SK-N-SH (cell line): ENCODE measurements at places on chromosomes 16 and 17. TPM values are rescaled to one million over a fixed set of nuclear protein-coding genes. Genes with fewer than 3 reads are reported as not detected.

DNA sequence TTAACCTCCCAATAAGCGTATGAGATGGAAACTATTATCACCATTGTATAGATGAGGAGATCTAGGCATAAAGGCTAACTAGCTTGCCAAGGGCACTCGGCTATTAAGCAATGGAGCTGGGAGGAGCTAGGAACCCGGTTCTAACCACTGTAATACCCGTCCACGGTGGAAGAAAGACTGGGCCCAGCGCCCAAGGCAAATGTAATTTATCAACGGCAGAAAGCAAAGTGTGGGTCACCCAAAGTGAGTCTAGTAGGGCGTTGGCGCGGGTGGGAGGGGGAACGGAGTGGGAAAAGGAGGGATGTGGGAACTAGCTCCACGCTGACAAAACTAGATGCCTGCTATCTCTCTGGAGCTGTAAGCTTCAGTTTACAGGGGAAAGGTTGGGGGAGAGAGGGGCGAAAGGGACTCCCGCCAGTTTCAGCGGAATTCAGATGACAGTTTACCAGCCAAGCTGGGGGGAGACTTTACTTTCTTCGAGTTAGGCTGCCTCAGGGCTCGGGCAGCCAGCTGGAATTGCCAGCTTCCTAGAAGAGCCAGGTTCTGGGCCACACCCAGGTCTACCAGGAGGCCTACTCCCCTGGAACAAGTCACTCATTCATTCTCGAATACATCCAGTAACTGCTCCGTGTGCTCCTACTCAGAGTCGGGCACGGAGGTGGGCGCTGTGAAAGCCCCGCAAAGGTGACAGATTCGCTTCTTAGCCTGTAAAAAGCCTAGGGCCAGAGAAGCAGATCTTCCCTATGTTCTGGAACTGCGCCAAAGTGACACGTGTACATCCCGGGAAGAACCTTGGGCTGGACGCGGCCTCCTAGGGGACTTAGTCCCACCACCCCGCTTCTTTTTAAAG lies 837 bp downstream of the LRRC59 start:
- peaks cover 38% of the 10 kb centered on the region for H3K36me3 ChIP-seq
- H3K4me1 ChIP-seq: peaks cover 10% of the 10 kb centered on the region
- peak overlapping the region; percentile 99 for H3K4me3 ChIP-seq
- peak overlapping the region; percentile 74 for H3K27ac ChIP-seq
- no peaks in the 10 kb centered on the region for H3K27me3 ChIP-seq

GRCh38 chr16:84434800-84435199 lies 66.5 kb downstream of the ATP2C2 start:
- no peak overlapping the region for H3K4me3 ChIP-seq
- H3K27ac ChIP-seq: no peak overlapping the region
- H3K4me1 ChIP-seq: no peaks in the 10 kb centered on the region
- peaks cover 23% of the 10 kb centered on the region for H3K27me3 ChIP-seq
- H3K36me3 ChIP-seq: no peaks in the 10 kb centered on the region

DNA sequence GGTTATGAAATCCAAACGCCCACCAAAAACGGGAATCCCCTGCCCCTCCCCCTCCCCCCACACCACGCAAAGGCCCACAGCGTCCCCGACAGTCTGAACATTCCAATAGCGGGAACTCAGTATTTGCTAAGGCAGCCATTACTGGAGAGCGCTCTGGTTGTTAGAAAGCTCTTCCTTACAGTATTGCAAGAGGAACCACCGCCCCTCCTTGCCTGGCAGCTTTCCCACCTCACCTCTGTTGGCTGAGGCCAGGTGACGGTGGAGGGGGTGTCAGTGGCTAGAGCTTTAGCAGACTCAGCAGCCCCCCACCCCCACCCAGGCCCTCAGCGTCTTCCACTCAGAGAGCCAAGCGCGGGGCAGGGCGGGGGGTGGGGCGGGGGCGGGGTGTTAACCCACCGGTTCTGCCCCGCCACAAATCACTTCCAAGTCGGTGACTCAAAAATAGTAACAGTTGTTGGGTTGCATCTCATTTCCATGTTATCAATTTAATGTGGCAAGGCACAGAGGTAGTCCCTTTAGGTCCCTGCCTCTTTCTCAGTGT lies 2.2 kb upstream of the PLEKHH3 start:
- no peaks in the 10 kb centered on the region for H3K36me3 ChIP-seq
- H3K27ac ChIP-seq: peak overlapping the region; percentile 87
- no peak for DNase-seq
- peaks cover 15% of the 10 kb centered on the region for H3K4me1 ChIP-seq
- H3K4me3 ChIP-seq: peak overlapping the region; percentile 73
- no peaks in the 10 kb centered on the region for H3K27me3 ChIP-seq

DNA sequence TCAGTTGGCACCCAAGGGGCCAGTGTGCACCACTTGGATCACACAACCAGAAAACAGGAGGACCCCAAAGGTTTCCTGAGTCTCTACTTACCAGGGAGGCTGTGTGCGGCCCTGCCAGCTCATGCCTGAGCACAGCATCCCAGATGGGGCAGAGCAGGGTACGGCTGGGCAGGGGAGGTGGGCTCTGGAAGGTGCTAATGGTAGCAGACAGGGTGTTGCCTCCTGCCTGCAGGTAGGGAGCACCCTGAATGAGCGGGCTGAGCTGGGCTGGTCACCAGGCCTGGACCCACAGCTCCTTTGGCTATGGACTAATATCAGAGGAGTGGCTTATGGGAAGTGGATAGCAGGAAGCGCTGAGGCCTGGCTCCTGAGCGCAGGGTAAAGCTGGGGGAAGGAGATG lies 14.6 kb downstream of the RECQL5 start:
- no peak overlapping the region for H3K4me3 ChIP-seq
- H3K36me3 ChIP-seq: peaks cover 36% of the 10 kb centered on the region; the same call in 1 of the 2 replicates
- no peak overlapping the region for H3K27ac ChIP-seq
- no peaks in the 10 kb centered on the region for H3K27me3 ChIP-seq

SLC16A6 gene
- polyA plus RNA-seq: 0.03 TPM in 1 of 2 replicates, not detected in the other

ASGR2 gene
- not detected in 2 replicates for polyA plus RNA-seq

ASPHD1 gene
- polyA plus RNA-seq: 29.0 and 35.1 TPM in 2 replicates

- no peaks in the 10 kb centered on the region for H3K4me1 ChIP-seq
- H3K27ac ChIP-seq: no peak overlapping the region
- DNase-seq: no peak
- H3K27me3 ChIP-seq: peaks cover 5% of the 10 kb centered on the region; the same call in 1 of the 2 replicates
Measured at GRCh38 chr17:68346448-68346847, 55.2 kb downstream of the ARSG start.

WSCD1 gene
- 0.03 TPM in 2 replicates for polyA plus RNA-seq

- peak overlapping the region; percentile 25; the same call in 1 of the 2 replicates for H3K27ac ChIP-seq
- peak; percentile 30 for DNase-seq
- peaks cover 15% of the 10 kb centered on the region for H3K4me1 ChIP-seq
- no peak overlapping the region for H3K4me3 ChIP-seq
Measured at GRCh38 chr16:75653922-75654321, 6.3 kb downstream of the TERF2IP start.

DNA sequence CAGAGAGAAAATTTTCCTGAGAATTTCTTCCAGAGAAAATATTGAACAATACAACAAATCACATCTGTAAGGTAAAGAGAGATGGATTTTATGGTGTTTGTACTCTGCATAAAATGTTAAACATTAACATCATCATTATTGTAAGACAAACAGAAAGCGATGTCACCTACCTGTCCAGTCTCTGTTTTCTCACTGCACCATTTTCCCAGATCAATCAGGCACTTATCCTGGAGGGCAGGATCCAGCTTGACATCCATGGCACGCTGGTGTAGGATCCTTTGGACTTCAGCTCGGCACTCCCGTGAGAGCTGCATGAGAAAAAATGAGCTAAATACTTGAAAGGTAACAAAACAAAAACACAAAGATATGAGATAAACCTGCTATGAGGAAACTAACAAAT lies 55.9 kb upstream of the CLEC18B start:
- H3K36me3 ChIP-seq: peaks cover 39% of the 10 kb centered on the region
- H3K4me1 ChIP-seq: no peaks in the 10 kb centered on the region
- no peak for DNase-seq
- H3K27me3 ChIP-seq: no peaks in the 10 kb centered on the region

GRCh38 chr17:2484876-2485275 lies 26.8 kb downstream of the METTL16 start:
- H3K27ac ChIP-seq: no peak overlapping the region
- DNase-seq: no peak

TNK1 gene
- polyA plus RNA-seq: 0.64 and 0.75 TPM in 2 replicates

GRCh38 chr17:43490621-43491020 lies 6.8 kb downstream of the DHX8 start:
- H3K4me3 ChIP-seq: no peak overlapping the region
- H3K4me1 ChIP-seq: no peaks in the 10 kb centered on the region
- no peak overlapping the region for H3K27ac ChIP-seq
- H3K36me3 ChIP-seq: peaks cover 47% of the 10 kb centered on the region
- H3K27me3 ChIP-seq: no peaks in the 10 kb centered on the region
- DNase-seq: no peak

KRTAP9-4 gene
- not detected in 2 replicates for polyA plus RNA-seq

DNA sequence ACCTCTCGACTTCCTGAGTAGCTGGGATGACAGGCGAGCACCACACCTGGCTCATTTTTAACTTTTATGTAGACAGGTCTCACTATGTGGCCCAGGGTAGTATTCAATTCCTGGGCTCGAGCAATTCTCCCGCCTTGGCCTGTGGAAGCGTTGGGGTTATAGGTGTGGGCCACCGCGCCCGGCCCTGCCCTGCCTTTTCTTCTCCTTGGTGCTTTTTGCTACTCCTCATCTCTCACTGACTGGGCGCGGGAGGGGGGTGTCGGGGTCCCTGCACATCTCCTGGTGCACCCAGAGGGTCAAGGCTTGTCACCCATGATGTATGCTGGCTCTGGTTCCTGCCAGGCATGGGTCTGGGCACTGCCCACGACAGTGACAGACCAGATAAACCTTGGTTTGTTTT lies 2.9 kb downstream of the MCRIP2 start:
- H3K27me3 ChIP-seq: no peaks in the 10 kb centered on the region
- DNase-seq: no peak
- H3K36me3 ChIP-seq: no peaks in the 10 kb centered on the region; the same call in 1 of the 2 replicates
- no peak overlapping the region for H3K27ac ChIP-seq
- peaks cover 10% of the 10 kb centered on the region; the same call in 1 of the 2 replicates for H3K4me1 ChIP-seq

DNA sequence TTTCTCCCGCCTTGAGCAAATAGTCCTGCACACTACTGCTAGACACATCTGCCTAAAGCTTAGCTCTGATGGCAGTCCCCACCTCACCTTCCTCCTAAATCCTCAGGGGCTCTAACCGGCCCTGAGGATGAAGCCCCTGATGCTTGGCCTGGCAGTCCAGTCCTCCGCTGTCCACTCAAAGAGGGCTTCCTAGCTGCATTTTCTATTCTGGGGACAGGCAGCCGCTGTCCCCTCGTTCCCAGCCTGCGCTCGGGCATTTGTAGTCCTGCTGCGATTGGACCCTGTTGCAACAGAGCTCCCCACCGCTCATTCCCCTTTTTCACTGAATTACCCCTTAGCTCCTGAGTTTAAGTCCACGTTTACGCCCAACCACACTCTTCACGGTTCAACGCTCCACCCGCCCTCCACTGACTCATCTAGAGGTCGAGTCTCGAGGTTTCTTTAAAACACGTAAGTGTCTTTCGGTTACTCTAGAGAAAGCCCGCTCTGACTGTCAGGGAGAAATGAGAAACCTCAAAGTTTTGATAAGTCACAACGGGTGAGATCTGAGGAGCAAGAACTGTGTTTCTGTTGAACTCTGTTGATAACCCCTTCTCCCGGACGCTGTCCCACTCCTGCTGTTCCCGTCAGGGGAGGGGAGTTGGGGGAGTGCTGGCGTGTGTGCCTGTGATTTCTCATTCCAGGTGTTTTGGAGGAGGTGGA lies 4.5 kb downstream of the CCR7 start:
- no peak overlapping the region; the same call in 1 of the 2 replicates for H3K27ac ChIP-seq
- H3K27me3 ChIP-seq: peaks cover 11% of the 10 kb centered on the region; the same call in 1 of the 2 replicates
- DNase-seq: no peak
- no peak overlapping the region; the same call in 1 of the 2 replicates for H3K4me3 ChIP-seq
- no peaks in the 10 kb centered on the region for H3K36me3 ChIP-seq

ODAD4 gene
- polyA plus RNA-seq: 1.1 and 1.6 TPM in 2 replicates

- H3K4me3 ChIP-seq: no peak overlapping the region
- H3K27me3 ChIP-seq: no peaks in the 10 kb centered on the region
- peaks cover 90% of the 10 kb centered on the region for H3K36me3 ChIP-seq
- H3K4me1 ChIP-seq: no peaks in the 10 kb centered on the region
- DNase-seq: no peak
- H3K27ac ChIP-seq: no peak overlapping the region
Measured at GRCh38 chr16:70556063-70556462, 32.4 kb downstream of the SF3B3 start.

ADORA2B gene
- polyA plus RNA-seq: 12.6 and 14.4 TPM in 2 replicates

GRCh38 chr16:53281280-53281679 lies 153.0 kb upstream of the RBL2 start:
- H3K36me3 ChIP-seq: peaks cover 67% of the 10 kb centered on the region
- no peak overlapping the region; the same call in 1 of the 2 replicates for H3K27ac ChIP-seq
- H3K4me1 ChIP-seq: no peaks in the 10 kb centered on the region
- no peaks in the 10 kb centered on the region for H3K27me3 ChIP-seq

DNA sequence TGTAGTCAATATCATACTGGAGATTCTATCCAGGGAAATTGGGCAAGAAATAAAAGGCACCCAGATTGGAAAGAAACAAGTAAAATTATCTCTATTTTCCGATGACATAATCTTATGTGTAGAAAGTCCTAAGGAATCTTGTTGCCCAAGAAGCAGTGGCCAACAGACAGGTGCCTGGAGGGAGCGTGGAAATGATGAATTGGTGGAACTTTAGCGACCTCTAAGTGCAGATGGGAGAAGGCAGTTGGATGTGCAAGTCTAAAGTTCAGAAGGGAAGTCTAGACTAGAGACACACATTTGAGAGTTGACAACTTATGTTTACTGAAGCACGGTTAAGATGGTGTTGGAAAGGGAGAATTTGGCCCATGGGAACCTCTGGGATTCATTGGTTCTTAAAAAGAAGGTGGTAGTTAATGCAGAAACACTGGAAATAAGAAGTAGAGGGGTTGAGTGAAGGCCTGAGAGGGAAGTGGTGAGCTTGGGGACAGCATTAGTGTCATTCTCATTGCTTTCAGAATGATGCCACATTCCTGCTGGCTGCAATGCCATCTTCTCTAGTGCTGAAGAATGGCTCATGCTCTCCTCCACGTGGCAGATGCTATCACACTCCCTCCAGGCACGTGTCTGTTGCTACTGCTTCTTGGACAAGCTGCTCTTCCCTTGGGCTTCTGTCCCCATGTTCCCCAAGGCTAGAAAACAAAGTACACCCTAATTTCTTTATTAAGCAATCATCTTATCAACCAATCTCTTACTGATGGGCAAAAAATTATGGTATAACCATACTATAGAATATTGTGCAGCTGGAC lies 24.0 kb downstream of the TAT start:
- no peak for DNase-seq
- no peak overlapping the region for H3K4me3 ChIP-seq
- H3K27me3 ChIP-seq: no peaks in the 10 kb centered on the region; the same call in 1 of the 2 replicates
- no peak overlapping the region for H3K27ac ChIP-seq

NAGS gene
- polyA plus RNA-seq: 1.6 and 1.7 TPM in 2 replicates

DNA sequence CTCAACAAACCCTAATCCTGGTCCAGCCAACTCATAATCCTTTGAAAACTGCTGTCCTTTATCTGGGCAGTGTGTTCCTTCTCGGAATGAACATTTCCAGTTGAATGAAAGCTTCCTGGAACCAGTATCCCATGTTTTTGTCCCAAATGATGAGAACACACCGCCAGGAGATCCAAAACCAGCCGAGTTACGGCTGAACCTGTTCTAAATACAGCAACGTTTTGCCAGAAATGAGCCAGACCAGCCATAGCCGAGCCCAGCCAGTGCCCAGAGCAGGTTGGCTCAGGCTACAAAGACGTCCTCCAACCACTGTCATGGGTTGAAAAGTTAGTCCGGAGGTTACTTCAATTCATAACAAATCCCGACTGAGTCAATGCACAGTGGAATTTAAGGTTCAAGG lies 67.6 kb upstream of the FOXF1 start:
- peaks cover 75% of the 10 kb centered on the region; the same call in 1 of the 2 replicates for H3K27me3 ChIP-seq
- no peaks in the 10 kb centered on the region for H3K36me3 ChIP-seq

HSPB9 gene
- polyA plus RNA-seq: 0.03 and 0.05 TPM in 2 replicates

- DNase-seq: no peak
- H3K27ac ChIP-seq: no peak overlapping the region
- no peak overlapping the region for H3K4me3 ChIP-seq
- H3K27me3 ChIP-seq: no peaks in the 10 kb centered on the region
- no peaks in the 10 kb centered on the region for H3K4me1 ChIP-seq
Measured at GRCh38 chr16:54815177-54815576, 115.5 kb upstream of the IRX5 start.
